Hematopoietic multipotent progenitor cell treated with erythropoietin and hydrocortisone succinate and interleukin-3 and kit ligand, for 4 days (in vitro differentiated cells): ENCODE measurements at places on chromosomes 2 and 18.

DNA sequence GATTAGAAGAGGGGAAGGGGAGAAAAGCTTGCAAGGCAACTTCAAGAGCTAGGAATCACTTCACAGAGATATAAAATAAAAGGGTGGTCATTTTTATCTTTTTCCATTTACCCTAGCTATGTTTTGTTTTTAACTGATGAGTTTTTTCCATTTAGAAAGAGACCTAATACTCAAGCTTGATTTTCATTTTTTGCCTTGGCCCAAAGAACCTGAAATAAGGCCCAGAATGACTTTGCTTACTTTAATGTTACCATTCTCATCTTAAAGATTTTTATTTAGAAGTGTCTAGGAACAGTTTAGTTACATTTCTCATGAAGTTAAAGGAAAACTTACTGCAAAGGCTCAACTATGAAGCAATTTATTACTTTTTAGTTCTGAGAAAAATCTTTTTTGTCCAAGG lies 276.3 kb upstream of the ZSWIM2 start:
- no peak for DNase-seq

- peak; percentile 78 for DNase-seq
Observed at GRCh38 chr2:42928161-42928691, 135.8 kb upstream of the HAAO start.

DNA sequence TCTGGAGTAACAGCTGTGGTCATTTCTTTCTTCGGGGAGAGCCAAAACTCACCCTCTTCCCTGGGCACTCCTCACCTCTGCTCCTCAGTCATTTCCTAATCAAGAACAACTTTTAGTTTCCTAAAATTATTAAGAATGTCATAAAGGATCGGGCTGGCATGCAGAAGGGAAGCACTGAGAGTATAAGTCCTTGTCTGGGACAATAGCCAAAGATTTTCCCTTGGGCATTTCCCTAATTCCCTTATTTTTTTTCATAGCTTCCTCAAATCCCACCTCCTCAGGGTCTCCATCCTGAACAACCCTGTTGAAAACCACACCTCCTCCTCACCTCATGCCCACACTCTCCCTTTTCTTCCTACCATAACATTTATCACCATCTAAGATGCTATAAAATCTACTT lies 115.0 kb downstream of the MREG start:
- no peak for DNase-seq

- DNase-seq, result peak; percentile 44
Observed at GRCh38 chr2:229712136-229712535, 2.2 kb downstream of the DNER start.

DNA sequence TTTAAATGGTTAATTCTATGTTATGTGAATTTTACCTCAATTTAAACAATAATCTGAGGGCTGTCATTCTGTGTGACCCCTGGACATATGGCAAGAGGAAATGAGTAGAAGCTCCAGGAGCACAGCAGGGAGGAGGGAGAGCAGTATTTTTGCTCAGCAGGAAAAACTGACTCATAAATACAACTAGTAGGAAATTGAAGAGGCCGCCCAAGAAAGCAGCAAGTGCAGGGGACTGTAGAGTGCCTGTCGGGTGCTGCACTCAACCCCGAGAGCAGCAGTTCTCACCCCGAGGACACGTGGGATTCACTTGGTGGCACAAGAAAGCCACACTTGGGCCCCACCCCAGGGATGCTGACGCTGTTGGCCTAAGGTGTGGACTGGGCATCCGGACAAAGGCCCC lies 60.8 kb downstream of the NPAS2 start:
- DNase-seq, result no peak

GRCh38 chr2:27076323-27076722 lies 2.1 kb upstream of the EMILIN1 start:
- no peak for DNase-seq

GRCh38 chr2:32372519-32373182 lies 15.8 kb downstream of the BIRC6 start:
- DNase-seq, result no peak

DNA sequence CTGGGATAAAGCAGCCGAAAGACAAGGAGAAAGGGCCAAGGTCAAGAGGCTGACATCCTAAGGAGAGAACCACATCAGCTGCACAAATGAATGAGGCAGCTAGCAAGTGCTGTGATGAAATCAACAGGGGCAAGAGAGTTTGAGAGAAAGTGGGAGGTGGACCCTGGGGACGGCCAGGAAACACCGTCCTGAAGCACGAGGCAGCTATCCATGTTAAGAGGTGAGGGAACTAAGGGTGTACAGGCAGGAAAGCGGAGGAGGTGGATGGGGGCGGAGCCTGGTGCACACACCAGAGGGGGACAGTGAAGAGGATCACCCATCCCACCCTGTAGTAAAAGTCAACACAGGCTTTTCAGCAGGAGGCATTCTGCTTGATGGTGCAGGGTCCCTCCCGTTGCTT lies 52.4 kb downstream of the HDLBP start:
- DNase-seq, result no peak

GRCh38 chr2:71129902-71130151 lies 202 bp downstream of the MCEE start:
- no peak for DNase-seq

DNA sequence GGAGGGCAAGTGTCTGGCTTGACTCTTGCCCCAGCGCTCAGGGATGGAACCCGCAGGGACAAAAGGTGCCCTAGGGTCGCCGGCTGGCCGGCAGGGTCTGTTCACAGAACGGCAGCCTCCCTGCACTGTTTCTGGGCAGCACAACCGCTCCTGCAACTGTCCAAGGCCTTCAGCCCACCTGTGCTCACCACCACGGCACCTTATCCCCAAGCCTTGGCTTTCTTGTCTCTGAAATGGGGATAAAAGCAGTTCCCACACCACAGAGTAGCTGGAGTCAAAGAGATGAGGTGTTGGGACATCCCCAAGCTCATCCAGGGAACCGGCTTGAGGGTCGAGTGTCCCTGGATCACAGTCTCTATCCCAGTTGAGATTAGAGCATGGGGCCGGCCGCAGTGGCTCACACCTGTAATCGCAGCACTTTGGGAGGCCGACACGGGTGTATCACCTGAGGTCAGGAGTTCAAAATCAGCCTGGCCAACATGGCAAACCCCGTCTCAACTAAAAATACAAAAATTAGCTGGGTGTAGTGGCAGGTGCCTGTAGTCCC lies 4.7 kb downstream of the SNORC start:
- no peak for DNase-seq

GRCh38 chr2:85804583-85804982 lies 50.8 kb downstream of the ATOH8 start:
- peak; percentile 67 for DNase-seq
